Effector memory CD8-positive, alpha-beta T cell (primary cell): ENCODE measurements at places on chromosomes 7 and 10.

DNA sequence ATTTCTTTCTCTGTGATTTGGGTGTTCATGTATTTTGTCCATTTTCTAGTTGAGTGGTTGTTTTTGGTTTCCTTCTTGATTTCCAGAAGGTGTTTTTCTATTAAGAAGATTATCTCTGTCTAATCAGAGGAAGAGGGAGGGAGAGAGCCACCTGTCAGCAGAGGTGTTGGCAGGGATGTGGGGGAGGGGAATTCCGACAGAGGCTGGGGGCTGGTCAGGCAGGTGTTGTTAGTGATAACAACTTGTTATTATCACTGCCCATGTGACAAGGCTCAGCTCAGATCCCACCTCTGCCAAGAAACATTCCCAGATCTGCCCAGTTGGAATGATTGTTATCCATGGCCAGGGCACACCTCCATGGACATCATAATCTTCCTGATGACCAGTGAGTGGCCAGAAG, 293.4 kb downstream of the GFRA1 start:
- no peak for DNase-seq

GRCh38 chr7:6725003-6725402, 18.3 kb upstream of the ZNF12 start:
- DNase-seq, result no peak

GRCh38 chr10:8803992-8804391, 749.5 kb downstream of the GATA3 start:
- DNase-seq, result no peak

DNA sequence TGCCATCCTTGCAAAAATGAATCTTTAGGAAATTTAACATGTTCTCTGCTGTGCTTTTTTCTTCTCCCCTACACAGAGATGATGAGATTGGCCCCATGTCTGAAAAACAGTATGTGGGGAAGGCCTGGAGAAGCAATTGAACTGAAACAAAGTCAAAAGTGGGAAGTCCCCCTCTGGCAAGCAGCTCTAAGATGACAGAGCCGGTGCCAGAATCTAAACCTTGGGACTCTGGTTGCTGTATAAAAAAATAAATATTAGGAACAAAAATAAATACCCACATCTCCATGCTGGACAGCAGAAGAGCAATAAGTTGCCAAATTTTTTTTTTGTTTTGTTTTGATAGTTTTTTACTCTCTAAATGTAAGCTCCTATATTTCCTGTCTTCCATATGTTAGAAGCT, 51.8 kb upstream of the TRIL start:
- no peak for DNase-seq

DNA sequence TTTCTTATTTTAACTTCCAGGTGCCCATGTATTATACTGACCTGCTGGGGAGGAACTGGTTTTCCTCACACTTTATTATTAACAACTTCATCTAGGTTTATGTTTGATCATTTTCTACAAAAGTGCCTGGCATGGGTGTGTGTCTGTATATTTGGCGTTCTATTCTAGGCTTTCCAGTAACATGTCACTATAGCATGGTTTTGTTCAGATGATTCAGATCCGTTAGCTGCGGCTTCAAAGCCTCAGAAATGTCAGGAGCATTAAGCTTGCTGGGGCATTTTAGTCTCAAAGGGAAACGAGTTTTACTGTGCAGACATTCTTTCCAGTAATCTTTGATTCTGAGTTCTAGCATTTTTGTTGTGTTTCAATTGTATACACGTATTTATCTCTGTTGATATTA, 2.3 kb downstream of the INPP5A start:
- no peak for DNase-seq

DNA sequence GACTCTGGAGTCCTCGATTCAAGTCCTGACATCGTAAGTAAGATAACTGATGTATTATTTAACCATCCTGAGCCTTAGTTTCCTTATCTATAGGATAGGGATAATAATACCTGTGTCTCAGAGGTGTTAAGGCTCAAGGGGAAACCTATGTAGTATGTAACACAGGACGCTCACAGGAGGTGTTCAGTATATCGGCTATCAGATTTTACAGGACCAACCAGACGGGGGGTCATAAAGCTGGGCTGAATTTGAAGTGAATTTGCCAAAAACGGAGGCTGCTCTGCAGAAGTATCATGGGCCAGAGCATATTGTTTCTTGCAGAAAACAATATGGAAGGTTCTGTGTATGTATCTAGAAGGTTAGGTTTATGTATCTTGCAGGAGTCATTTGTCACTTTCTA, 11.1 kb upstream of the ZNF282 start:
- no peak for DNase-seq

GRCh38 chr10:121062115-121062514, 211.0 kb downstream of the WDR11 start:
- DNase-seq, result no peak

- no peak for DNase-seq
Observed at GRCh38 chr10:116452338-116452720, 24.7 kb downstream of the PNLIPRP3 start.

GRCh38 chr10:75399461-75400162, 2.0 kb downstream of the ZNF503 start:
- DNase-seq, result no peak

- DNase-seq, result no peak
Observed at GRCh38 chr10:60726257-60726656, 52.0 kb upstream of the CDK1 start.

- no peak for DNase-seq
Observed at GRCh38 chr10:132884691-132885271, 57.6 kb downstream of the CFAP46 start.

- no peak for DNase-seq
Observed at GRCh38 chr10:14917827-14918226, 36.1 kb downstream of the DCLRE1C start.

DNA sequence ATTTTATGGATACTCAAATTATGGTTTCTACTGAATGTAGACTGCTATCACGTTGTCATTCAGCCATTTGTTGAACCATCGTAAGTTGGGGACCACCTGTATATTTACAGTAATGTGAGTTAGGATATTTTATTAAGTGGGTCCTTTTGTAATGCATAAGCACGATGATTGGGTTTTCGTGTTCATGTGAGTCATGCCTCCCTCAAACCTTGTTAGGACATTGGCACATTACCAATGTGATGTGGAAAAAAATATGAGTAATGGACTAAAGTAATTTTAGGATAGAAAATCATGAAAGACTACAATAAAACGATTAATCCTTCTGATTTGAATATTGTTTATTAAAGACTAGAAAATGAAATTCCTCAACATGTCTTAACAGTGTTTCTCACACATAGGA, 8.7 kb downstream of the SMC3 start:
- no peak for DNase-seq

DNA sequence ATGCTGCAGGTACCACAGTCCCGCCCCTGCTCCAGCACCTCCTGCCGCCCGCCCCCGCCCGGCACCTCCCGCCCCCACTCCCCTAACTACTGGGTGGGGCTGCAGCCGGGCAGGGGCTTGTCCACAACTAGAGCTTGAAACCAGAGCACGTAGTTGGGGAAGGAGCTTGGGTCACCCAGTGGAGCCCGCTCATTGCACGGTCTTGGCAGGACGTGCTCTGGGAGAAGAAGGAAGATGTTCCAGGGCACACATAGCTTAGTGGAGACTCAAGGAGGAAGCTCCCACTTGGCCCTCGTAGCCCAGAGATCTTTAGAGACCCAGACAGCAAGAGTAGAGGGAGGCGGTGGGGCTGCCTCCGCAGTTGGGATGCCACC, 692 bp downstream of the IGFBP1 start:
- no peak for DNase-seq

DNA sequence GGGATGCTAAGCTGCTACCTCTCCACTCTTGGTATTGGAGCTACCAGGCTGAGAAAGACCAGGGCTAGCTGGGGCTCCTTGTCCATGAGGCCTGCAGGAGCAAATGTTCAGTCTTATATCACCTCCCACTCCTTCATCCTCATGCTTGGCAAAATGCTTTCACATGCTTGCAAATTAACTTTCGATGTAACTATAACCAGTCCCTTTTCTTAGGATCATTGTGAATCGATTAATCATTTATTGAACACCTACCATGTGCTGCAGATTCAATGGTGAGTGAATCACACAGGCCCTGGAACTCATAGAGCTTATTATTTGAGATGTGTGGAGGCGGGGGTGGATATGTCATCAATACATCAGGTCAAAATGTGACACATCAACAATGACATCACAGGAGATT, 138.6 kb downstream of the EMX2 start:
- DNase-seq, result no peak

- DNase-seq, result no peak
Observed at GRCh38 chr7:68684996-68685395, 913.3 kb upstream of the AUTS2 start.

- DNase-seq, result no peak
Observed at GRCh38 chr7:39651265-39651664, 27.9 kb downstream of the RALA start.

- no peak for DNase-seq
Observed at GRCh38 chr7:11642841-11643240, 189.2 kb downstream of the THSD7A start.

- peak; percentile 27 for DNase-seq
Observed at GRCh38 chr7:27784399-27785053, 44.6 kb downstream of the TAX1BP1 start.

DNA sequence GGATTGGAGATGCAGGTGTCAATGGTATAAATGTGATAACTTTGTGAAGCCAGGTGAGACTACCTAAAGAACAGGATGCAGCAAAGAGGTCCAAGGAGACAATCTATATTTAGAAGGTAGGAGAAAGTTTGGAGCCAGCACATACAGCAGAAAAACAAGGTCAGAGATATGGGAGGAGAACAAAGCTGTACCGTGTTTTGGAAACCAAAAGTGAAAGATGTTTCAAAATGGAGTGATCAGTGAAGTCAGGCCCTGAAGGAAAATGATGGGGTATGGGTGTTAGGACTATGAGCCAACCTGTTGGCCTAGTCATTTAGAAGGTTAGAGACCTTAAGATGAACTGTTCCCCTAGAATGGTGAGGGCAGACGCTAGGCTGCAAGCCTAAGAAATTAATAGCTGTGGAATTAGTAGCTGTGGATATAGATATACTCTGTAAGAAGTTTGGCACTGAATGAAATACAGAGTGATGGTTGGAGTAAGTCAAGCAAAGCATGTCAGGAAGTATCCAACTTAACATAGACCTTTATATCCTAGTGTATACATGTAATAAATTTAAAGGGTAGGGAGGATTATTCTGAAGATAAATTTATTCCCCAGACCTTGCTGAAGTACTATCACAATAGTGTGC, 149.8 kb upstream of the WNT16 start:
- DNase-seq, result no peak

DNA sequence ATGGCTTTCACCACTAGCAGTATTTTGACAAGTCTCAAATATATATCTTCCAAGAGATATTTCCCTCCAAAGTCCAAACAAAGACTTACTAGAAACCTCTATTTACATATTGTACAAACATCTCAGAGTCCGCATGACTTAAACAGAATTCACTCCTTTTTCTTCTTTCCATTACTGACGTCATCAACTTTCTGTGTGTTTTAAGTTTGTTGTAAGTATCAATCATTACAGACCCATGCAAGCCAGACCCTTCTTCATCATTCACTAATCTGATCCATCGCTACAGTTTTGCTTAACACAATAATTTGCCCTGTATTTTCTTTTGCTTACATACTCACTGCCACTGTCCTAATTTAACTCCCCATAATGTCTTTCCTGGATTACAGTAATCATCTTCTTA, 51.9 kb downstream of the SEMA3A start:
- DNase-seq, result no peak
